AG04449 (cell line): ENCODE measurements at places on chromosomes 4 and X.

- DNase-seq = no peak
Measured at GRCh38 chrX:149681182-149681581, 30.7 kb upstream of the MAGEA11 start.

- DNase-seq = no peak
Measured at GRCh38 chr4:144461906-144462305, 184.1 kb upstream of the HHIP start.

- no peak for DNase-seq
Measured at GRCh38 chr4:108053251-108053711, 63.6 kb downstream of the HADH start.

GRCh38 chr4:147518086-147518485, 37.2 kb downstream of the EDNRA start:
- no peak for DNase-seq

- DNase-seq = no peak
Measured at GRCh38 chrX:152847281-152847680, 16.4 kb downstream of the NSDHL start.

GRCh38 chrX:790783-791360, 160.3 kb downstream of the SHOX start:
- no peak for DNase-seq

GRCh38 chr4:139246166-139246565, 33.9 kb downstream of the MGARP start:
- DNase-seq = no peak

DNA sequence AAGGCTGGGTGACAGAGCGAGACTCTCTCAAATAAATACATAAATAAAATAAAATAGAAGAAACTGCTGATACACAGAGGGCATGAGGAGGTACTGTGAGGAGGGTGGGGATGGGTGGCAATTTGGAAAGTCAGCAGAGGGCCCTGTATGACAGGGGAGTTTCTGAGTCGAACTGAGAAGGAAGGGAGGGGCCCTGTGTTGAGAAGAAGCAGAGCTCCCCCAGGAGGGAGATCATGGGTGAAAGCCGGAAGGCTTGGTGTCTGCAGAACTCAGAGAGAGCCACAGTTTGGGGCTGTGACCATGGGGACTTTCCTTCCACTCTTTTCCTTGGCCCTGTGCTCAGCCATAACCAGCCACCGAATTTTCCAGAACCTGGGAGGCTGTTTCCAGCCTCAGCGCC, 24.8 kb upstream of the AFAP1 start:
- DNase-seq = no peak

GRCh38 chr4:15327311-15328298, 100.2 kb upstream of the C1QTNF7 start:
- peak; percentile 76 for DNase-seq

DNA sequence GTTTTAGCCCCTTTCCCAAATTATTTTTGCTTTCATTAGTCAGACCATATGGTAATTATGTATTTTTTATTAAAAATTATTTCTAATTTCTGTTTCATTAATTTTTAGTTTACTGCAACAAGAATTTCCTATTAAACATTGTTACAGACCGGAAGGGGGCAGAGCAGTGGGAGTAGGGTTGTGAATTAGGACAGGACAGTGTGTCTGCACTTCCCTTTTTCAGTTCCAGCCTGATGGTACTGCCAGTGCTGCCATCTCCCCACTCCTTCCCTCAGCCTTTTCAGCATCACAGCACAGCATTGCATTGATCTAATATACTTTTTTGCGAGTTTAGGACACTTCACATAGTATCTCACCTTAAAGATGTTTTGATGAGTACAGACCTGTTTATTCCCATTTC, 76.5 kb downstream of the STIM2 start:
- no peak for DNase-seq
